ENCODE measurements at places on chromosomes 2 and 18.

DNA sequence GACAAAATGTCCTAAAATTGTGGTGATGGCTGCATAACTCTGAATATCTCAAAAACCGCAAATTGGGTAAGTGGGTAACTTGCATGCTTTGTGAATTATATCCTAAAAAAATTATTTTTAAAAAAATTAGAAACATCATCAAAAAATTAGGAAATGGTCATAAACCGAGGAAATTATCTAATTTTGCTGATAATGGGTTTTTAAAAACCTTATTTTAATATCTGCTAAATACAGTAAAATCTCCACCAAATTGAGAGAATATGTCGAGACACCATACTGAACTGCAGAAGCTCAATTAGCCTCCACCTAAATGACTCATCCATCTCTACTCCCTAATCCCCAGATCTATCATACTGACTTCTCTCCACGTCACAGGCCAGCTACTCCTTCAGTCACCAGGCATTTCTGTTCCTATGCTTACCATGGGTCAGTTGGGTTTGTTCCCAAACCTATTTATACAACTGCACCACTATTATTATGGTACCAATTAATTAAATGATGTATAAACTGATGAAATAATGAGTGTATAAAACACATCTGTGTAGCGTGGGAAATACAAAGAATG lies 36.1 kb downstream of the SPIRE1 start:
- no peak for DNase-seq

GRCh38 chr2:56117764-56118163 lies 66.0 kb upstream of the CCDC85A start:
- DNase-seq: no peak

DNA sequence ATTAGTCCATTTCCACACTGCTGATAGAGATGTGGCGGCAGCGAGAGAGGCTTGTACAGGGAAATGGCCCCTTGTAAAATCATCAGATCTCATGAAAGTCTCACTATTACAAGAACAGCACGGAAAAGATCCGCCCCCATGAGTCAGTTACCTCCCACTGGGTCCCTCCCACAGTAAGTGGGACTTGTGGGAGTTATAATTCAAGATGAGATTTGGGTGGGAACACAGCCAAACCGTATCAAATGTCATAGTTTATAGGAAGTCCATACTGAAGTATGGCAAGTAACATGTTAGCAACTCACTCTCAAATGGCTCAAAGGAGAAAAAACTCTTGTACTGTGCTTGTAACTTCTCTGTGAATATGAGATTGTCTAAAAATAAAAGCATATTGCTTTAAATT lies 56.1 kb downstream of the FARP2 start:
- DNase-seq: peak; percentile 22

GRCh38 chr2:85651097-85651496 lies 16.9 kb downstream of the SFTPB start:
- DNase-seq: no peak

GRCh38 chr2:149733936-149734685 lies 146.5 kb upstream of the MMADHC start:
- DNase-seq: no peak

Data from NCI-H1105 (cell line).